ENCODE measurements at places on chromosomes 11 and 22.
A peak's percentile ranks its signal among the peaks of the same experiment; 100 is the strongest.

GRCh38 chr11:16841984-16842383 is 103.5 kb downstream of the C11orf58 start:
- DNase-seq, result no peak

DNA sequence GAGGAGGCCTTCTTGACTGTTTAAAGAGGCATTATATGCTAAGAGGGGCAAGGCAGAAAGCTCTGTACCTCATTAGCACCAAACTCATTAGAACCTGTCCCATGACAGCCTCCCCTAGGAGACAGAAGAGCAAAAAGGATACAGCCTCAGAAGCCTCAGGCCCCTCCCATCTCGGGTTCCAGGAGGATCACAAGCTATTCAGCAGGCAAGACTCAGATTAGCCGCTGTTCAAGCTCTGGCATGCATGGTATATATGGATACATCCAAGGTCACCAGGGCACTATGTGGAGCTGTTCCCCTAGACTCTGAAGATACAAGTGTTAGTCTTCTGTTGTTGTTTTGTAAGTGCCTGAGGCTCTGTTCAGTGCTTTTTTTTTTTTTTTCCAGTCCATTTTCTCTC is 32.1 kb downstream of the ATXN10 start:
- DNase-seq, result no peak

- no peak for DNase-seq
Observed at GRCh38 chr11:111300569-111300968, 2.2 kb downstream of the POU2AF3 start.

GRCh38 chr22:19011075-19011474 is 75.0 kb upstream of the PRODH start:
- peak; percentile 15 for DNase-seq

- no peak for DNase-seq
Observed at GRCh38 chr22:24841261-24841660, 35.2 kb downstream of the SGSM1 start.

DNA sequence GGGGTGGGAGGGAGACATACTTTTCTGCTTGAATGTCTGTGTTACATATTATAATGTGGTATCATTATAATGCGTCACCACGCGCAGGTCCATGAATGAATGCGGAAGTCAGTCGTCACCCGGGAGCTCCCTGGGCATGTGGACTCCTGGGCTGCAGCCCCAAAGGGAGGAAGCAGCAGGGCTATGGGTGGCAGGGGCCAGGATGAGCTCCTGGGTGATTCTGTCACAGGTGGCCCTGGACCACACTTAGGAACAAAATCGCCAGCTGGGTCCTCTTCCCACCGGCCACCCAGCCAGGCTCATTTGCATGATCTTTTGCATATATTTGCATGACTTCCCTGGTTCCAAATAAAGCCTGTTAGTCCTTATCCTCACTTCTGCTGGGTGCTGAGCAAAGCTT is 51.2 kb downstream of the KCNJ4 start:
- DNase-seq, result no peak

All from NCI-H774 (cell line).